ENCODE measurements at places on chromosomes 16 and 17.

- DNase-seq: no peak
These were observed 349.1 kb downstream of the SEC14L1 start for GRCh38 chr17:77489893-77490255.

DNA sequence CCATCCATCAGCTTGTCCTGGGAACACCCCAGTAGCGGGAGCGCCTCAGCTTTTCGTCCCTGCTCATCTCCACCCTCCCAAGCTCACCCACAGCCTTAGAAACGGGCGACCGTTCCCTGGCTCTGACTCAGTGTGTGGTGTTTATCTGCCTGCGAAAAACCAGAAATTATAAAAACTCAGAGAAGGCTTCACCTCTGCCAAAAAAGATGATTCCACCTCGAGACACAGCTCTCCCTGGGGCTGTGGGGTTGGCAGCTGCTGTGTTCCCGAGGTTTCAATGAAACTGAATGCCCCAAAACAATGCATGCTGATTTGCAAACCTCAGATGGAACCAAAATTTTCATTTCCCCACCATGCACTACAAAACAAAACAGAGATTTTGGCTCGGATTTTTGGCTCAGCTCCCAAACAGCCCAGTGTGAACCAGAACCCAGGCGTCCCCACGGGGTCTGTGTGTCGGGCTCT, 62.4 kb upstream of the MED9 start:
- DNase-seq: no peak

- DNase-seq: no peak
These were observed 34.9 kb downstream of the BCO1 start for GRCh38 chr16:81273223-81273950.

GRCh38 chr17:19372011-19372370, 6.3 kb upstream of the MAPK7 start:
- DNase-seq: no peak

- DNase-seq: no peak
These were observed 31.7 kb upstream of the ZC3H18 start for GRCh38 chr16:88538366-88539060.

- no peak for DNase-seq
These were observed at the start of gene DHX58 for GRCh38 chr17:42112552-42113176. TSS of gene DHX58 (minus strand) at chr17:42112714. CDS start at chr17:42111892, 822 bp downstream.

DNA sequence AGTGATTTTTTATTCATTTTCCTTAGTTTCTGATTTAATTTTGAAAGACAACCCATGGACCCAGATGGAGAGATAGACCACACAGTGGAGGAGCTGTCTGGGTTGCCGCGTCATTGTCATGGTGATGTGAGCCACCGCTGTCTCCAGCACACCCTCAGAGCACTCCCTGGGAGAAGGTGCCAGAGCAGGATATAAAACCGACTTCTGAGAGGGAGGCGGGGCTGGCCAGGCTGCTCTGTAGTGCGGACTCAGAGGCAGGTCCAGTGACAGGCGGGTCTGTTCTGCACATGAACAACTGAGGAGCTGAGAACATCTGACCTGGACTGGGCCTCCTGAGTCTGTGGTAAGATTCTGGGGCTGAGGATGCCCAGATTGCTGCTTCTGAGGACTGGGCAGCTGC, 216.3 kb upstream of the NLRP1 start:
- DNase-seq: no peak

DNA sequence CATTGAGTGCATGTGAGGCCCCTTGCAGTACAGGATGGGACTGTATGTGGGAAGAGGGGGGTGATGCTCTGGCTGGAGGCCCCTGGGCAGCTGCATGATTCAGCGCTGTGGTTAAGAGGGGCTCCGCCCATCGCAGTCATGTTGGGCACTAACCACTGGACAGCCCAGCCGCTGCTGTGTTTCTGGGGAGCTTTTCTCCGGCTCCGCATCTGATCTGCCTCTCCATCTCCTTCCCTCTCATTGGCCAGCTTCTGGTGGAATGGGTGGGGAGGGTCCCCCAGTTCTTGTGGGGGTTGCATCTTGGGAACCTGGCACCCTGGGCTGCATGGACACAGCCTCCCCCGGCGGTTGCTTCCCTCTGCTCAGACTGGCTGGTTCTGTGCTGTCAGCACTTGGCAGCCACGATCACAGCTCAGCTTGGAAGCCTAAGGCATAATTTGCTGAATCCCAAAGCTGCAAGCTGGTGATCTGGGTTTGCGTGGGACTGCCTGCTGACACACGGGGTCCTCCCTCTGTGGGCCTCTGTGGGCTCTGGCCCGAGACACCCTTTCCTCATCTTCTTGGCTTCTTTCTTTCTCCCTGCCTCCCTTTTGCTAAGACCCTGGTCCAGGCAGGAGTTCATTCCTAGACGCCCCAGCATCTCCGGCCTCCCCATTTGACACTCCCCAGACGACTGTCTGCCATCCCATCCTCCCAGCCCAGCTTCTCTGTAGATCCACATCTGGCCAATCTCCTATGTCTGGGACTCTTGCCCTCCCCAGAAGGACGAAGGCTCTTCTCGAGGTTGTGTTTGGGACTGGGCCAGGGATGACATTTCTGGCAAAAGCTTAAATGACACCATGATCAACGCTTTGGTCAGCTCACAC, 168.3 kb downstream of the SEC14L1 start:
- no peak for DNase-seq

- no peak for DNase-seq
These were observed 85.0 kb downstream of the SNX29 start for GRCh38 chr16:12061336-12062055.

- no peak for DNase-seq
These were observed 10.2 kb downstream of the TAX1BP3 start for GRCh38 chr17:3657874-3658783.

DNA sequence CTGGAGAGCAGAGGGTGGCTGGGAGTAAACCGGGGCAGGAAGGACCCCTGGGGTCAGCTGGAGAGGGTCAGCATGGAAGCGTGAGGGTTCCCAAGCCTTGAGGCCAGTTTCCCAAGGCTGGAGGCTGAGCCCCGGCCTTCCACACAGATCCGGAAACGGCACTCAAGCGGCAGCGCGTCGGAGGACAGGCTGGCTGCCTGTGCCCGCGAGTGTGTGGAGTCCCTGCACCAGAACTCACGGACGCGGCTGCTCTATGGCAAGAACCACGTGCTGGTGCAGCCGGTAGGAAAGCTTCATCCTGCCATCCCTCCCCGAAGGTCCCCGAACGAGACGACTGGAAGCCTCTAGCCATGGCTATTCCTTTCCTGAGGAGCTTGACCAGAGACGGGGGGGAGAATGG, 26.0 kb downstream of the SGSM2 start:
- no peak for DNase-seq

DNA sequence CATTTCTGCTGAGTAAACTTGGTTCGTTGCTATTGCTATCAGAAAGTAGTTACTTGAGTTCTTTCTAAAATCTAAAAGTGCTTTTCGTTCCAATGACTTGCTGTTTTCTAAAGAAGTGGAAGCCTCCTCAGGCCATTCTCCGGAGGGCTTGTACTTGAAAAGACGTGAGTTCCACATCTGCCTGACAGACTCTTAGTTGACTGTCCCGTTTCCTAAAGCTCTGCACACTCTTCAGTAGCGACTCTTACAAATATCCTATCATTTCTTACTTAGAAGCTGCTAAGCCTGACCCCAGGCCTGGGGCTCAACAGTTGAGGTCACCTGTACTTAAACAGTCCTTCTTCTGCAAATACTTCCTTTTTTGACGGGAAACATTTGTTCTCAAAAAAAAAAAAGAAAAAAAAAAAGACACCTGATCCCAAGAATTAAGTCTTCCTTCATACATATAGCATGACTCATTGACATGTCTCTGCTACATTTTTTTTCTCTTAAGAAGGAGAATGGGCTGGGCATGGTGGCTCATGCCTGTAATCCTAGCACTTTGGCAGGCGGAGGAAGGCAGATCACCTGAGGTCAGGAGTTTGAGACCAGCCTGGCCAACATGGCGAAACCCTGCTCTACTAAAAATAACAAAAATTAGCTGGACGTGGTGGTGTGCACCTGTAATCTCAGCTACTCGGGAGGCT, 61.5 kb downstream of the DHRS7C start:
- no peak for DNase-seq

- DNase-seq: no peak
These were observed 187.0 kb downstream of the ZFHX3 start for GRCh38 chr16:72860726-72861562.

DNA sequence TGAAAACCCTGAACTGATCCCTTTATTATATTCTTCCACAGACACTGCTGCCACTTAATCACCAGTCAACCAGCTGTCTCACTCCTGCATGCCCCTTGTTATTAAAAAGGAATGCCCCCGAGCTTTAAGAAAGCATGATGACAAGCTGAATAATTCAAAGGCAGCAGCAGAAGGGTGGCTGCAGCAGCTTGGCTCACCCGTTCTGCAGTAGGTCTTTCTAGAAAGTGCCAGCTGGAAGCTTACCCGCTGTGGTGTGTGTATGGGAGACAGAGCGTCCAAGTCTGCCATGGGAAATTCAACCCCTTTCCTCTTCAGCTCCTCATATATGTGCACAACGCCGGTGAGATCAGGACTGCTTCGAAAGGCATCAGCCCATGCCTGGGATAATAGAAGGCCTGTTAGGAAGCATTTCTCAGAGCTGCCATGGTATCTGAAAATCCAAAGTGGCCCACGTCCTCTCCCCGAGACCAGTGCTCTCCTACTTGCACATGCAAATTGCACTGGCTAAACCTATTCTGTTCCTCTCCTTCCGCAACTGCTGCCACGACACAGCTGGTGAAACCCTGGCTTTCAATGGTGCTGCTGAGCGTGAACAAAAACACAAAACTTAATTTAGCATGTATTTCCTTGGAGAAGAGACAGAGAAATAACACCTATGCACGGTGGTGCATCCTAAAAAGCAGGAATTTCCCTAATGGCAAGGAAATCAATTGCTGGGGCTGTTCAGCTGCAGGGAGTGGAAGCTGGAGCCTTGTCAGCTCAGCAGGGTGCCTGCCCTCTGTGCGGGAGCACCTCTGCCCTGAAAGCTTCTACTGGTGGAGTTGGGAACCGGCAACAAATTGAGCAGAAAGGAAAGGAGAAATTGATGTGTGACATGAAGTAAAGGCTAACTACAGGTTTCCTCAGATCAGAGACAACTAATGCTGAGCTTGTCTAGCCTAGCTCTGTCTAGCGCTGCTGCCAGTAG, 47.9 kb upstream of the SREBF1 start:
- DNase-seq: no peak

- DNase-seq: no peak
These were observed 11.1 kb downstream of the PLLP start for GRCh38 chr16:57273359-57273758.

Data from omental fat pad (tissue), 4 donors.